ENCODE measurements at places on chromosomes 16 and 17. TPM values are rescaled to one million over a fixed set of nuclear protein-coding genes. Genes with fewer than 3 reads are reported as not detected.

DNA sequence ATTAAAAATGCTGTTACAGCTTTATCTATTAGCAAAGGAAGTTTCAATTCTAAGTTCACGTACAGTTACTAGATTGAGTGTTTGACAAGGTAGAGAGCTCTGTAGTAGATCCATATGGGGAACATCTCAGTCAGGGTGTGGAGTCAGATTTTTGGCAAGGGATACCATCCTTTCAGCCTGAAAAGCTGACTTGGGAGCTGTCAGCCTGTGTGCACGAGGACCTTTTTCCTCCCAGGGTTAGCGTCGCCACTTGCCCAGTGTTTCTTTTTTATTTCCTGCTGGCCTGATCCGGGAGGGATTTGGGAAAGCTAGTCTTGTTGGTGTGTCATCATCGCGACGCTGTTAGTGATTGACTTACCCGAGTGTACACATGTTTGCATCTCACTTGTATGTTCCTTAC is 29.5 kb downstream of the WWOX start:
- peaks cover 2% of the 10 kb centered on the region for H3K36me3 ChIP-seq
- H3K4me3 ChIP-seq: no peak overlapping the region
- no peaks in the 10 kb centered on the region for H3K27me3 ChIP-seq
- no peak for DNase-seq

Gene DPEP3
- not detected for total RNA-seq

Gene MPP2
- total RNA-seq: 1.4 TPM

DNA sequence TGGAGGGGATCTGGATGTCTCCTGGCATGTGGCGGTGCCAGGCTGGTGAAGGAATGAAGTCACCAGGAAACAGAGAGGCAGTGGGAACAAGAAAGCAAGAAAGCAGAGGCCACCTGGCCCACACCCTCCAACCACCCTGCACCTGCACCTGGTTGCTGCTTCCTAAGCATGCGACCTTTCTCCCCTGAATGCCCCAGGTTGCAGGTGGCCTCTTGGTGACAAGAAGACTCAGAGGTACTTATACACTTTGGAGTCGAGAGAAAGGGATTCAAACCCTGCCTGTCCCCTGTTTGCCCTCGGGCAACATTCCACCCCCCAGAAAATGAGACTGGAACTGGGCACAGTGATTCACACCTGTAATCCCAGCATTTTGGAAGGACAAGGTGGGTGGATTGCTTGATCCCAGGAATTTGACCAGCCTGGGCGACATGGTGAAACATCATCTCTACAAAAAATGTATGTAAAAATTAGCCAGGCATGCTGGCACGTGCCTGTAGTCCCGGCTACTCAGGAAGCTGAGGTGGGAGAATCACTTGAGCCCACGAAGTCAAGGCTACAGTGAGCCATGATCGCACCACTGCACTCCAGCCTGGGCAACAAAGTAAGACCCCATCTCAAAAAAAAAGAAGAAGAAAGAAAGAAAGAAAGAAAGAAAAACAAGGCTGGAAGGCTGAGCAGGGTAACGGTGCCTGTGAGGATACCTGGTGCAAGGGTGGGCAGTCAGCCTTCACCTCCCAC is 34.6 kb upstream of the TNRC6C start:
- H3K4me3 ChIP-seq: no peak overlapping the region
- DNase-seq: no peak
- peaks cover 22% of the 10 kb centered on the region for H3K27me3 ChIP-seq
- H3K4me1 ChIP-seq: no peaks in the 10 kb centered on the region

DNA sequence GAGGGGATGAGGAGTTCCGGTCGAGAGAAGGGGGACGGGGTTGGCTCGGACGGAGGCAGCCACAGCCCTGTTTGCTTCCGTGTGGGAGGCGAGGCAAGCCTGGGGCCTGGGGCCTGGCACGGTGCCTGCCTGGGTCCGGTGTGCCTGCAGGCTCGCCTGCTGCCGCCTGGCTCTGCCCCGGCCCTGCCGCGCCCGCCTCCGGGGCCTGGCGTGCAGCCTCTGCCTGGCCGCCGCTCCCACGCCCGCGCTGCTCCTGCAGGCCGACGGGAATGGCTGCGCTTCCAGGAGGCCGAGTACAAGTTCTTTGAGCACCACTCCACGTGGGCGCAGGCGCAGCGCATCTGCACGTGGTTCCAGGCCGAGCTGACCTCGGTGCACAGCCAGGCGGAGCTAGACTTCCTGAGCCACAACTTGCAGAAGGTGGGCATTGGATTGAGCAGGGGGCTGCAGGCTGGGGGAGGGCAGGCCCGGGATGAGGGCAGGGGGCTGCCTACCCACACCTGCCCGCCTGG is 53.1 kb downstream of the MRC2 start:
- DNase-seq: no peak
- no peaks in the 10 kb centered on the region for H3K4me1 ChIP-seq
- H3K27ac ChIP-seq: no peak overlapping the region
- peaks cover 13% of the 10 kb centered on the region for H3K27me3 ChIP-seq
- no peak overlapping the region for H3K4me3 ChIP-seq

Gene ADAD2
- not detected for total RNA-seq

DNA sequence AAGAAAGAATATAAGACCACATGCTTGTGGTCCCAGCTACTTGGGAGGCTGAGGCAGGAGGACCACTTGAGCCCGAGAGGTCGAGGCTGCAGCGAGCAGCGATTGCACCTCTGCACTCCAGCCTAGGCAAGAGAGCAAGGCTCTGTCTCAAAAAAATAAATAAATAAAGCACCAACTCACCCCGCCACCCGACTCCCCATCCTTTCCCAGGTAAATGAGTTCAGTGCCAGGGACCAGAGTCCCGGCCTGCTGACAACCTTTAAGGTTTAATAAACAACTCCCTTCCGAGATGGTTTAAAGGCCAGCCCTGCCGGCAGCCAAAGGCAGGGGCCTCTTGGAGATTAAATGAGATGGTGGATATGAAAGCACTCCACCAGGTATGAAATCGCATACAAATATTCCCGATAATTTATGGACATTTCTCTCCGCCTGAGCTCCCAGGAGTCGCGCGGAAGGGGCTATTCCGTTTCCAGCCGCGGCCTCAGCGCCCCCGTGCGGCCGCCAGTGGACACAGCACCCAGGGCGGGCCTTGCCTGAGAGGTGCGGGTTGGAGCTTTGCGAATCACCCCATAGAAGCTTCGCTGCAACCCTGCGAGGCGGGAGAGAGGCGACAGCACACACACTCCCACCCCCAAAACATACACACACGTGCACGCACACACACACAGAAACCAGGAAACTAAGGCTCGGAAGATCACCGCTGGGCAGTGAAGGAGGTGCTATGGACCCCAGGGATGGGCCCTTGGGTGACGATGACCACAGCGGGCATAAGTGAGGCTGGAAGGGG is 4.0 kb upstream of the RPL38 start:
- DNase-seq: peak; percentile 59
- peaks cover 36% of the 10 kb centered on the region for H3K27me3 ChIP-seq
- no peak overlapping the region for H3K4me3 ChIP-seq
- no peak overlapping the region for H3K27ac ChIP-seq

Gene CACNA1H
- total RNA-seq: 0.18 TPM

Gene KRT24
- not detected for total RNA-seq

Gene C1QTNF1
- total RNA-seq: not detected

DNA sequence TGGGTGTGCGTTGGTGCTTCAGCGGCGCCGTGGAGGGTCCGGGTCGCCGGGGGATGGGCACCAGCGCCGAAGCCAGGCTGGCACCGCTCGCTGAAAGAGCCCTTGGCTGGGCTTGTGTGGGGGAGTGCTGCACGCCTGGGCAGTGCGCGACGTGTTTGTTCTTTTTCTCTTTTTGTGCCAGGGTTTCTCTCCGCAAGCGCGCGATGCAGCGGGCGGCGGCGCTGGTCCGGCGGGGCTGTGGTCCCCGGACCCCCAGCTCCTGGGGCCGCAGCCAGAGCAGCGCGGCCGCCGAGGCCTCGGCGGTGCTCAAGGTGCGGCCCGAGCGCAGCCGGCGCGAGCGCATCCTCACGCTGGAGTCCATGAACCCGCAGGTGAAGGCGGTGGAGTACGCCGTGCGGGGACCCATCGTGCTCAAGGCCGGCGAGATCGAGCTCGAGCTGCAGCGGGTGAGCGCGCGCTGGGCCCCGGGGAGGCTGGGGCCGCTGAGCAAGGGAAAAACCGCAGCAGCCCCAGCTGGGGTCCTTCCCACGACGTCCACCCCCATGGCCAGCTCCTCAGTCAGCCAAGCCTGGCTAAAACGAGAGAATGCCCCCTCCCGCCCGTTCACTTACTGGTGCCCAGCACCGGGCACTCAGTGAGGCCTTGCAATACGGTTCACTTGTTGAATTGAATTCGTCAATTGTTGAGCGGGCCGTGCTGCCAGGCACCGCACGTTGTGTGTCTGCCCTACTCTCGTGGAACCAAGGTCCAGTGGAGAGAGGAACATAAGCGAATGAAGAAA is 541 bp downstream of the GPT2 start:
- H3K4me3 ChIP-seq: peak overlapping the region; percentile 87
- DNase-seq: no peak
- H3K36me3 ChIP-seq: peaks cover 1% of the 10 kb centered on the region

GRCh38 chr17:13202835-13203234 is 185.0 kb upstream of the ELAC2 start:
- no peak overlapping the region for H3K4me3 ChIP-seq
- H3K27me3 ChIP-seq: no peaks in the 10 kb centered on the region
- no peak for DNase-seq
- H3K36me3 ChIP-seq: no peaks in the 10 kb centered on the region
- no peak overlapping the region for H3K27ac ChIP-seq

Gene ANKRD40CL
- not detected for total RNA-seq

GRCh38 chr16:18041864-18042834 is 294.4 kb downstream of the NPIPA8 start:
- no peaks in the 10 kb centered on the region for H3K36me3 ChIP-seq
- no peaks in the 10 kb centered on the region for H3K4me1 ChIP-seq
- no peak for DNase-seq
- no peak overlapping the region for H3K27ac ChIP-seq
- H3K4me3 ChIP-seq: no peak overlapping the region

Gene C1QBP
- 410 TPM for total RNA-seq

DNA sequence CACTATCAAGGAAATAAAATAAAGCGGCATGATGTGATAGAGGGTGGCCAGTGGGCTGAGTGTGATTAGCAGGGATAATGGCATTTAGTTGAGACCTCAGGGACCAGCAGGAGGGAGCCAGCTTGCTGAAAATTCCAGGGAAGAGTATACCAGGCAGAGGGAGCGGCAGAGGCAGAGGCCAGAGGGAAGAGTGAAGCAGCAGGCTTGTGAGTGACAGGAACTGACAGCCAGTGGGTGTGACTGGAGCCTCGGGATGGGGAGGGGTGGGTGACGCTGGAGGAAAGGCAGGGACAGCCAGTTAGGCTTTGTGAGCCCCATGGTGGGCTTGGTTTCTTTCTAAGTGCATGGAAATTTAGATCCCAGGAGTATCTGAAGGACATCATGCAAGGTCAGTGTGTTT is 209.7 kb upstream of the CACNG3 start:
- peaks cover 8% of the 10 kb centered on the region for H3K4me1 ChIP-seq
- H3K27ac ChIP-seq: no peak overlapping the region
- peaks cover 9% of the 10 kb centered on the region for H3K36me3 ChIP-seq
- no peak for DNase-seq
- H3K27me3 ChIP-seq: no peaks in the 10 kb centered on the region

DNA sequence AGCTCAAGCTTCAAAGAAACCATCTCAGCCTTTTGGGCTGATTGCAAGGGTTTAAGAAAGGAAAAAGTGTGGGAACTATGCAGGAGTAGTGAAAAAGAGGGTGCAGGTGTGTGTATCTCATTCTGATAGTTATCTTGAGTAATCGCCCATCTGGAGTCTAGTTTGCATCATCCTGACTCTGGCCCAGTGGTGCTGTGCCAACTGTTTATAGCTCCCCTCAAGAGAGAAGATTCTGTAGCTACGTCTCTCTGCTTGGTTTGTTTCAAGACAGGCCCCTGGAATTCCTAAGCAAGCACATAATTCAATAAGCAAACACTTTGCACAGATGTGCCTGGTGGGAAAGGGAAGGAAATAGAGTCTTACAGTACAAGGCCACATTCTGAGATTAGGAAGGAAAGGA is 144.4 kb downstream of the HAPSTR1 start:
- no peak for DNase-seq
- H3K4me3 ChIP-seq: no peak overlapping the region
- no peaks in the 10 kb centered on the region for H3K4me1 ChIP-seq

- no peak for DNase-seq
- peaks cover 23% of the 10 kb centered on the region for H3K27me3 ChIP-seq
- no peaks in the 10 kb centered on the region for H3K4me1 ChIP-seq
- no peak overlapping the region for H3K4me3 ChIP-seq
Measured at GRCh38 chr17:34567691-34568465, 11.5 kb upstream of the TMEM132E start.

Gene GP1BA
- total RNA-seq: not detected

DNA sequence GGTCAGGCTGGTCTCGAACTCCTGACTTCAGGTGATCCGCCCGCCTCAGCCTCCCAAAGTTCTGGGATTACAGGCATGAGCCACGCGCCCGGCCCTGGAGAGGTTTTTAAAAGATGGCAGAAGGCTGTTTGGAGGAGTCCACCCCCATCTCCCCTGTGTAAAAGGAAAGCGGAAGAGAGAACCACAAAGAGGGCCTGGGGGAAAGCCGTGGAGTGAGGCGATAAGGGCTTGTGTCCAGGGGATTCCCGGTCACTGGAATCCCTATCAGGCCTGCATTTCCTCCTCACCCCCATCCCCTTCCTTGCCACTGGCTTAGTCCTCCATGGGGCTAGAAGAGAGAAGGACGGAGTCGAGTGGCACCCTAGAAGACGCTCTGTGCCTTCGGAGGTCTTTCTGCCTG is at the start of gene GP1BA:
TSS of gene GP1BA (plus strand) at position 315 of the 400 bp plus-strand sequence. CDS start 328 bp downstream, outside the sequence.
- H3K4me1 ChIP-seq: peaks cover 16% of the 10 kb centered on the region
- no peak within 1 kb of the TSS for H3K27ac ChIP-seq
- H3K4me3 ChIP-seq: no peak within 1 kb of the TSS

Gene CHD9NB
- total RNA-seq: 1.1 TPM

Gene TP53TG3C
- not detected for total RNA-seq

- peaks cover 26% of the 10 kb centered on the region for H3K4me1 ChIP-seq
- no peaks in the 10 kb centered on the region for H3K27me3 ChIP-seq
- no peak overlapping the region for H3K4me3 ChIP-seq
- no peak for DNase-seq
- no peak overlapping the region for H3K27ac ChIP-seq
- H3K36me3 ChIP-seq: no peaks in the 10 kb centered on the region
Measured at GRCh38 chr16:56711862-56712261, 18.1 kb upstream of the NUP93 start.

Gene HSF5
- total RNA-seq: 1.2 TPM

GRCh38 chr17:79940459-79941087 is 95.1 kb downstream of the TBC1D16 start:
- H3K27ac ChIP-seq: no peak overlapping the region
- no peak overlapping the region for H3K4me3 ChIP-seq
- DNase-seq: no peak

Gene SLC5A10
- not detected for total RNA-seq

Gene DPEP2
- 2.6 TPM for total RNA-seq

GRCh38 chr17:8359769-8360168 is 16.7 kb downstream of the KRABD2 start:
- H3K36me3 ChIP-seq: no peaks in the 10 kb centered on the region
- no peak overlapping the region for H3K27ac ChIP-seq
- DNase-seq: no peak
- H3K27me3 ChIP-seq: peaks cover 5% of the 10 kb centered on the region

- H3K27ac ChIP-seq: peak overlapping the region; percentile 94
- peaks cover 3% of the 10 kb centered on the region for H3K36me3 ChIP-seq
- H3K27me3 ChIP-seq: no peaks in the 10 kb centered on the region
Measured at GRCh38 chr17:35891269-35891668, 11.1 kb upstream of the CCL5 start.
